IPS DF 6.9 (cell line): ENCODE measurements at places on chromosomes 2 and 18.

- no peaks in the 10 kb centered on the region for H3K36me3 ChIP-seq
- H3K27ac ChIP-seq = no peak overlapping the region
- H3K4me3 ChIP-seq = no peak overlapping the region
- no peak for DNase-seq
- H3K4me1 ChIP-seq = 0 out of 2 replicates have a peak, but pooled peaks cover 2% of the 10 kb centered on the region
These were observed 107.0 kb downstream of the PDE1A start for GRCh38 chr2:182319556-182320505.

GRCh38 chr2:172438741-172439508, 11.5 kb downstream of the ITGA6 start:
- H3K4me1 ChIP-seq = peaks cover 11% of the 10 kb centered on the region
- H3K36me3 ChIP-seq = peaks cover 2% of the 10 kb centered on the region; the same call in 1 of the 2 replicates
- H3K4me3 ChIP-seq = no peak overlapping the region
- DNase-seq = no peak
- H3K27me3 ChIP-seq = no peaks in the 10 kb centered on the region

- H3K27ac ChIP-seq = no peak overlapping the region
- DNase-seq = no peak
- no peak overlapping the region for H3K4me3 ChIP-seq
- no peaks in the 10 kb centered on the region for H3K4me1 ChIP-seq
- H3K27me3 ChIP-seq = no peaks in the 10 kb centered on the region
These were observed 32.8 kb downstream of the MSH6 start for GRCh38 chr2:47815764-47816163.

GRCh38 chr2:138015494-138015893, 51.2 kb downstream of the HNMT start:
- H3K27ac ChIP-seq = no peak overlapping the region
- H3K36me3 ChIP-seq = no peaks in the 10 kb centered on the region
- no peak overlapping the region for H3K4me3 ChIP-seq

DNA sequence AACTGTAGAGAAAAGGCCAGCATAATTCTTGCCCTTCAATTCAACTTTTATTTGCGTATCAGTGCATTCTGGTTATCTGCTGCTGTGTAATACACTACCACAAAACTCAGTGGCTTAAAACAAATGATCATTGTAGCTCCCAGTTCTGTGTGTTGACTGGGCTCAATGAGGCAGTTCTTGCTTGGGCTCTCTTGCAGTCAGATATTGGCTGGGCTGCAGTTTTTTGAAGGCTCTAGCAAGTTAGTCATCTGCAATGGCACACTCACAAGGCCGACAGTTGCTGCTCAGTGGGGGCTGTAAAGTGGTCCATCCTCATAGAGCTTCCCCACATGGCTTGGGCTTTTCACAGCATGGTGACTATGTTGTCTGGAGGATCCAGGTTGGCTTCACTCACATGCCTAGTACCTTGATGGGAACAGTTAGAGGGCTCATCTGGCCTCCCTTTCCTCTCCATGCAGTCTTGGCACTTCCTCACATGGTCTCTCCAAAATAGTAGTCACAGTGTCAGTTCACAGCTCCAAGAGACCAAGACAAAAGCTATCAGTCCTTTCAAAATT, 110.6 kb upstream of the TNP1 start:
- H3K4me3 ChIP-seq = no peak overlapping the region
- H3K27ac ChIP-seq = no peak overlapping the region
- no peak for DNase-seq
- no peaks in the 10 kb centered on the region for H3K4me1 ChIP-seq

- DNase-seq = no peak
- H3K27ac ChIP-seq = no peak overlapping the region
These were observed 81.5 kb downstream of the CHRNA1 start for GRCh38 chr2:174682578-174683391.

DNA sequence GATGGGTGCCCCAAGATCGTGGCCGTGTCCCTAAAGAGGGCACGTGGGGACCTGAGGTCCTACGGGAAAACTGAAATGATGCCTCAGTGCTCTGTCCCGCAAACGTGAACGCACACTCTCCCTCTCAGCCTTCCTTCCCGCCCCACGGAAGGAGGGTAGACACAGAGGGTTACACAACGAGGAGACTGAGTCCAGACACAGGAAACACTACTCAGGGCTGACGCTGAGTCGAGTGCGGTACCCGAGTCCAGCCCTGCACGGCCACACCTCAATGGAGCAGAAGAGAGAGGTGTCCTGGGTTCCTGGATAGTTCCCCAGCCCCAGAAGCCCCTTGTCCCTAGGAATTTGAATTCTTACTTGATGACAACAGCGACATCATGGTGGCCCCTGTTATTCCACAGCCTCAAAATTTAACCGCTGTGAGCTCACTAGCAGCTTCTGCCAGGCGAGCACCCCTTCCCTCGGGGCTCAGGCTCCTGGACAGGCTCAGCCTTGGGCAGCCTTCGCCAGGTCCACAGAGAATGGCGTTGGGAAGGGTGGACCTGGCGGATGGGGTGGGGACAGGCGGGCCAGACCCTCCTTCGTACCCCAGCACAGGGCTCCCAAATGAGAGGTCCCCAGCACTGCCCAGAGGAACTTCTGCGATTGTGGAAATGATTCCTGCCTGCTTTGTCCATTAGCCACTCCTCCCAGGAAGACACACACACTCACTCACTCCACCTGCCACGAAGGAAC, 980 bp upstream of the RNPEPL1 start:
- DNase-seq = no peak
- H3K4me1 ChIP-seq = peaks cover 17% of the 10 kb centered on the region

- no peak overlapping the region for H3K27ac ChIP-seq
- no peak for DNase-seq
- peaks cover 5% of the 10 kb centered on the region; the same call in 1 of the 2 replicates for H3K4me1 ChIP-seq
- no peak overlapping the region for H3K4me3 ChIP-seq
These were observed 32.6 kb downstream of the FASTKD2 start for GRCh38 chr2:206798000-206798399.

GRCh38 chr2:157819761-157820160, 56.4 kb downstream of the ACVR1 start:
- DNase-seq = no peak
- no peak overlapping the region for H3K27ac ChIP-seq
- no peaks in the 10 kb centered on the region for H3K27me3 ChIP-seq
- H3K4me1 ChIP-seq = no peaks in the 10 kb centered on the region
- no peak overlapping the region for H3K4me3 ChIP-seq

DNA sequence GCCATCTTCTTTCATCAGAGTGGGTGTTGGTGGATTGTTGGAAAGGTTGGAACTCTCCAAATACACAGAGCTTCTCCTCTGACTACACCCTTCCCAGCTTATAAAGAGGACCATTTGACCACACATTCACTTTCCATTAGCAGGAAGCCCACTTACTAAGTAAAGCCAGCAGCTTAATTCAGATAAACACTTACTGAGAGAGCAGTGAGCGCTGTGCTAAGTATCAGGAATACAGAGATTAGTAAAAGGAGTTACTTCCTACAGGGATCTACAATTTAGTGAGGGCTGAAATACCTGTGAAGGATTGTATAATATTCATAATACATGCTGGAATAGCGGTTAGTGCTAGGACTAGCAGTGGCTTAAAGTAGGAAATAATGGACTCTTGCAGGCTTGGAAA, 343.0 kb downstream of the NYAP2 start:
- H3K27me3 ChIP-seq = no peaks in the 10 kb centered on the region
- no peak overlapping the region for H3K27ac ChIP-seq
- no peak for DNase-seq
- H3K4me1 ChIP-seq = no peaks in the 10 kb centered on the region
- no peaks in the 10 kb centered on the region for H3K36me3 ChIP-seq

GRCh38 chr2:161956738-161957137, 117.3 kb downstream of the DPP4 start:
- no peak overlapping the region for H3K27ac ChIP-seq
- no peaks in the 10 kb centered on the region for H3K4me1 ChIP-seq
- H3K4me3 ChIP-seq = no peak overlapping the region
- H3K36me3 ChIP-seq = no peaks in the 10 kb centered on the region
- no peak for DNase-seq
- no peaks in the 10 kb centered on the region for H3K27me3 ChIP-seq

DNA sequence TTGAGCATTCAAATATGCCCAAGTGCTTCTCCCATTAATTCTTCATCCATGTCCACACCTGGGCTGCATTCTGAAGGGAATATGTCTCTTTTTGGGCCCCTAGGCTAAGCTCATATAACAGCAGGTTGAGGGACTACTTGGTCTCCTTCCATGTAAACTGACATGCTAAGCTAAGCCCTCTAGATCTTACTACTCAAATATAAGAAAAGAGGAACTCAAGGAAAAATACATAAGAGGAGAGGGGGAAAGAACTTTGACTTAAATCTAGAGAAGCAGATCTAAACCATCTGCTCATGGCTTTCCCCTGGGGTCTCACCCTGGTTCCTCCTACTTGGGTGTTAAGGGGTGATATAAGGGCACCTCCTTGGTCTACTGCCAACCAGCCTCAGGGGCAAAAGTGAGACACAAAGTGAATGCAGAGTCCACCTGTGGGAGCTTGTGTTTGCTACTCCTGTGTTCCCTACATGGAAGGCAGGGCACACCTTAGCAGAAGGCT, 19.8 kb upstream of the NFU1 start:
- H3K4me1 ChIP-seq = no peaks in the 10 kb centered on the region; the same call in 1 of the 2 replicates
- H3K27me3 ChIP-seq = no peaks in the 10 kb centered on the region
- H3K4me3 ChIP-seq = no peak overlapping the region
- H3K27ac ChIP-seq = no peak overlapping the region
- H3K36me3 ChIP-seq = no peaks in the 10 kb centered on the region
